ENCODE measurements at places on chromosomes 7 and 10.

DNA sequence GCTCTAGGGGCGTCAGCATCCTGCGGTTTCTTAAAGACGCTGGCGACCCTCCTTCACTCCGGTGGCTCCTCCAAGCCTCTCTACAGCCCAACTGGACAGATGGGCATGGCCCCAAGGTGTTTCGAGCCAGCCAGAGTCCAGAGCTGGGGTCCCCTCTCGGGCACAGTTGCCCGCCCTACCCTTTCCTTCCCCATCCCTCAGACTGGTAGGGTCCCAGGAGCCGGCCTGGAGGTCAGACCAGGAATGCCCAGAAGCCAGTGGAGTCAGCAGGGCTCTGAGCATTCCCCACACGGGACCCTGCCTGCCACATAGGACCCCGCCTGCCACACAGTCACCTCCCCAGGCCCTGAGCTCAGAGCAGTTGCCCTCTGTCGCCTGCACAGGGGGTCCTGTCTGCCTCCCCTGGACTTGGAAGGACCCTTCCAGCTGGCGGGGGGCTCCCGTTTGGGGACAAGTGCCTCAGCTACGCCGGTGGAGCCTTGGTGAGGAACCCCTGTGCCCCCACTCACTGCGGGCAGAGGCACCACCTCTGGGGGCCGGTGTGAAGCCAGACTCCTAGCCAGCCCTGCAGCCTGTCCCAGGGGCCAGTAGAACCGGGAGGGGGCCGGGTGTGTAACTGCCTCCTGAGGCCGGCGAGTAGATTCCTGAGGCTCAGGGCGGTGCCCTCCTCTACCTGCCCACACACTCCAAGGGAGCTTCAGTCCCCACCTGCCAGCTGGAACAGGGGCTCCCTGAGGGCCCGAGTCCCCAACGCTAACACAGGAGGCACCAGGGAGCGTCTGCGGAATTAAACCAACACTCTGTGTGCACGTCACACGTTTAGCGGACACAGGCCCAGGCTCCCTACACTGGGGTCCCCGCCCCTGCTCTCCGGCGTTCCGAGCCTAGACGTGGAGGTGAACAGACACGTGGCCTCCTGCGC lies 19.4 kb upstream of the PDGFA start:
- no peak for DNase-seq

DNA sequence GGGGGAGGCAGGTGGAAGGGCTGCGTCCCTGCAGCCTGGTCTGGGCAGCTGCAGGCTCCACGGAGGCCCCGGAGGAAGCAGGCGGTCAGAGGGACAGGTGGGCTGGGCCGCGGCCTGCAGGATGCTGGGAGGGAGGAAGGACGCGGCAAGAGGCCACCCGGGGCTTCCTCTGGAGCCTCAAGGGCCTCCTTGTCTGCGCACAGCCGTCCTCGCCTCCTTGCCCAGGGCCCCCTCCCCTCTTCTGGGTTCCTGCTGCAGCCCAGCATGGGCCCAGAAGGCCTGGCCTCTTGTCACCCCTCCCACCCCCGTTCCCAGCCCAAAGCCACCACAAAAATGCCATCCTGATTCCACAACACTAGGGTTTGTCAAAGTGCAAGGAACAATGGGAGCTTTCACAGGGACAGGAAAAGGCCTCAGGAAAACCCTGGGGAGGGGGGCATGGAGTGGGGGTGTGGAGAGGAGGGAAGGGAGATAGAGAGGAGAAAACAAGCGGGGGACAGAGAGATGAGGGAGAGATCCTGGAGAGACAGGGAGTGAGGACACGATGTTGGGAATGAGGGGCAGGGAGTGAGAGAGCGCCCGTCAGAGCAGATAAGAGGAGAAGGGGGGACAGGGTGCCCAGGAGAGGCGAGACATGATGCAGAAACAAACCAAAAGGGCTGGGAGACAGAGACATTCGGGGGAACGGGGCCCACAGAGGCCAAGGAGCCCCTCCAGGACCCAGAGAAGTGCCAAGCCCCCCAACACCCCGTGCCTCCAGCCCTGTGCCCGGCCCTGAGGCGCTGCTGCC lies 41.8 kb downstream of the ZCCHC24 start:
- peak; percentile 76 for DNase-seq

GRCh38 chr7:7417851-7418250 lies 117.8 kb downstream of the COL28A1 start:
- DNase-seq = no peak

GRCh38 chr7:15087771-15088170 lies 185.2 kb upstream of the DGKB start:
- DNase-seq = no peak

DNA sequence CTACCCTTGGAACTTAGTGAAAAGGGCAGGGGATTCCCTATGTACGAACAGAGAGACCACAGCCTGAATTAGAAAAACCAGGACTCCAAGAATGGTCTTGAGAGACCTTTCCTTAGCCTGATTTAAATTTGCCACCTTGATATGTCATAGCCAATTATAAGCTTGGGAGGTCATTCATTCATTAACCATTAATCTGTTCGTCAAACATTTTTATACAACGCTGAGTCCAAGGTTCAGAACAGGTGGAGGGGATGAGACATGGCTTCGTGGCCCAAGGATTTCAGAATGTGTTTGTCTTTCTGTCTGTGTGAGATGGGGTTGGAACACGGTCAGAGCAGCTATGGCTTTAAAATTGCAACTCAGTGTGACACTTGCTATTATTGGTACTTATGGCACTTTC lies 158.0 kb downstream of the PAXIP1 start:
- DNase-seq = no peak

DNA sequence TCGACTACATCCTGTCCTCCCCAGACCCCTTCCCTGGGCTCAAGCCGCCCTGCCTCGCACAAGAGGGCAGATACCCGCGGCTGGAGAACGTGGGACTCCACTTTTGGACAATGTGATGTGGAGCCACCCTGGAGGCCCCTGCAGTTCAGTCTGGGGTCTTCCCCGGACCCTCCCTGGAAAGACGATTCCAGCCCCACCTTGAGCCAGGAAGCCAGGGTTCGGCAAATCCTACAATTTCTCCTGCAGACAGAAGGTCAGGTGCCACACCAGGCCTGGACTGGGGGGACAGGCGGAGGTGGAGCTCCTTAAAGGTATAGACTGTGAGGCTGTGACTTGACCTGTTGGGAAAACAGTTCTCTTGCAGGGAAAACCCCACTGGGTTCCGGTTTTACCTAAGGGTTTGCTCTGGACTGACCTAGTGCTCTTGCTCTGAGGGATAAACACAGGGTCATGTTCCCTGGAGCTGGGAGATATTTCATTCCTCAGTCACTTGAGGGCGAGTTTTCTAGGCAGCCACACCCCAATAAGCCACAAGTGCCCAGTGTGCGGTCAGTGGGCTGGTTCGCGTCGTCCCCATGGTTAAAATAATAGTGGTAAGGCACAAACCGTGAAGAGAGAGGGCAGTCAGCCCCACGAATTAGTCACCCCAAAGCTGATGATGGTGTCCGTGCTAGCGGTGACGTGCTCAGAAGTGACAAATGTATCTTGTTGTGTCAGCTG lies 1.6 kb downstream of the FOXL3 start:
- DNase-seq = no peak

- DNase-seq = no peak
Measured at GRCh38 chr10:24449321-24449740, 240.4 kb downstream of the KIAA1217 start.

DNA sequence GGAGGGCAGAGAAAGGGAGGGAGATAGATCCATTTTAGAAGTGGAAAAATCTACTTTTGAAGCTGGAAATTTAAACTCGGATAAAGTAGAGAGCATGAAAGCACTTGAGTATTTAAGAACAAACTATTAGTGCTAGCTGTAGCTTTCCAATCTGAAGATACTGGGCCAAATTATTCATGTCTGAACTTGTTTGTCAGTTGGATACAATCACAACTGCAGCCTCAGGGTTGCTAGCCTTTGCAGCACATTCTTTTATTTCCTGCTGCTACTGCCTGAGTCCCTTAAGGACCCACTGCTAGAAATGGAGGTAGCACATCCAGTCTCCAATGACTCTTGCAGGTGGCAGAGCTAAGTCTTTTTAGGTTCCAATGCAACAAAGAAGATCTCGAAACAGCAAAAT lies 8.3 kb upstream of the SLC25A13 start:
- DNase-seq = no peak

DNA sequence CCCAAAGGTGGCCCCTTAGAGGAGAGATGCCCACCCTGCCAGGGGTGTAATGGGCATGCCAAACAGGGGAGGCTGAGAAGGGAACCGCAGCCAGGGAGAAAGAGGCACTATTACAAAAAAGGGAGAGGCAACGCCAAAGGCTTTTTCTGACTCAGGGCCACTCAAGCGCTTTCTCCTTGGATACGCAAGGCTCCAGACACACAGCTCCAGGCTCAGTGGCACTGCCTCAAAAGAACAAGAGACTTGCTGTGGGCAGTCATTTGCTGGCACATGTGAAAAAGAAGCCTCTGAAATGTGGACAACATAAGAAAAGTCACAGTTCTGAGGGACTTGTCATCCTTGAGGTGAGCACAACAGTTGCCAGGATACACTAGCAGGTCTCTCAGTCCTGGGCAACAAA lies 128.4 kb downstream of the DGKI start:
- peak; percentile 30 for DNase-seq

GRCh38 chr7:50658696-50659095 lies 93.5 kb upstream of the DDC start:
- no peak for DNase-seq

- peak; percentile 86 for DNase-seq
Measured at GRCh38 chr7:149126662-149127266, 640 bp upstream of the ZNF425 start.

GRCh38 chr7:143484119-143484518 lies 6.4 kb downstream of the TAS2R41 start:
- no peak for DNase-seq

DNA sequence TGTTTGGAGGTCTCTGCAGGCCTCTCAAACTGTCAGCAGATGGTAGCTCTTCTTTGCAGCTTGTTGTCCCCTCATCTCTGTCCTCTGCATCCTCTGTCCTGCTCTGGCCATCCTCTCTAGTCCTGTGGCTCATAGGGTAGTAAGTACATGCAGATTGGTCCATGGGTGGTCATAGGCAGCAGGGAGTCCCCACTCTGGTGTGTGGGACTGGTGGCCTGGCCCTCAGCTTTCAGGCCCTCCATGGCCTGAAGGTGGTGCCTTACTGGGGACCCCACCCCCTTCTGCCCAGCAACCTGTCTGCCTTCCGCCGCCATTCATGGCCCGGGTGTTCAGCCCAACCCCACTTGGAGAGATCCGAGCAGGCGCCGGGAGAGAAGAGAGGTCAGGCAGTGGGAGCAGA lies 12.8 kb upstream of the TCTN3 start:
- no peak for DNase-seq

DNA sequence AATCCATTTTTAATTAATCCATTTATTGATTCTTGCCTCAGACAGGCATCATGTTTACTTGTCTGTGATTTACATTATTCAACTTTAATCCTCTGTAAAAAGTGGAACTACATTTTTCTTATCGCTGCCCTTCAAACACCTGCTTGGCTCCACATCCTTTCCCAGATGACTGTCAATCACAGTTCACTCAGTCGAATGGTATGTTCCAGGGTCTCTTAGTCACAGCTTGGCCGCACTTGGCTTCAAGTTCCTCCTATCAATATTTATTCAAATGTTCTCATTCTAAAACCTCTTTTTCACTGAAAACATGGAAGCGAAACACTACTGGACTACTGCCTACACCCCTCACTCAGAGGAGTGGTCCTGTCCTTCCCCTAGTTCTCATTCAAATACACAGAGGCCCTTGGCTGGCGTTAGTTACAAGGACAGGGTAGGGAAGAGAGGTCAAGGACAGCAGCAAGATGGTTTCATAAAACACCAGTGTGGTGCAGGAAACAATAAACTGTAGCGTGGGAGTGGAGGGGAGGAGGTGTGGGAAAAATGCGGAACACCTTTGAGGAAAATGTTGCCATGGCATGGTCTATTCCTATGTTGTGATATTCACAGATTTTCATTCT lies 143.2 kb downstream of the USP6NL start:
- no peak for DNase-seq

GRCh38 chr10:59106441-59106840 lies 70.0 kb upstream of the PHYHIPL start:
- no peak for DNase-seq

GRCh38 chr10:47330366-47330765 lies 8.1 kb downstream of the GDF2 start:
- DNase-seq = no peak

DNA sequence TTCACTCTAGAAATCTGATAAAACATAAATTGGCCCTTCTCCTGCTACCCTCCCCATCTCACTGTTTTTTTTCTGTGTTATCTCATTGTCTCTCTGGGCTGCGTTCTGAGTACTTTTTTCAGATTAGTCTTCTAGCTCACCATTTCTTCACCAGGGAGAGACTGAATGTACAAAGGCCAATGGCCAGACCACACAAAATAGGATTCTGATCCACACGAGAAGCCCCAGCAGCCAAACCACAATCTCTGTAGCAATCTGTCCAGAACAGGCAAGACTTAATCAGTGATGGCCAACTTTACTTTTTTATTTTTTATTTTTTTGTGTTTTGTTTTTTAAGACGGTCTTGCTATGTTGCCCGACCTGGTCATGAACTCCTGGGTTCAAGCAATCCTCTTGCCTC lies 55.9 kb upstream of the PAPSS2 start:
- no peak for DNase-seq

- DNase-seq = no peak
Measured at GRCh38 chr10:14476006-14476405, 145.3 kb upstream of the FRMD4A start.

GRCh38 chr7:101156277-101156676 lies 2.0 kb downstream of the AP1S1 start:
- no peak for DNase-seq

DNA sequence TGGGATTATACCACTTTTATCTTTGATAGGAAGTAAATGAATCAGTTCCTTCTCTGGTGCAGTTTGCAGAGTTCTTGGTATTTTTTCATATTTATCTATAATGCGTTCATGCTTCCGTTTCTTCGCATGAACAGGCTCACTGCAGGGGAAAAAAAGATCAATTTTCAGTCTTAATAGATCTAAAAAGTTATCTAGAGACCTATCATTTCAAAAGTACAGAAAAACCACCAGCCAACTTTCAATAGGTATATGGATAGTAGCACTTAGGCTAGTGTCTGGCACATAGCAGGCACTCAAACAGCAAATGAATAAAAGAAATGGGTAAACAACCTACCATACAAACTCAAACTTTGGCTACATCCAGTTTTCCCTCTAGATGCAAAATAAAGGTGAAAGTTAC lies 5.5 kb downstream of the NOC3L start:
- no peak for DNase-seq

GRCh38 chr7:115009736-115010440 lies 88.0 kb downstream of the MDFIC start:
- no peak for DNase-seq

DNA sequence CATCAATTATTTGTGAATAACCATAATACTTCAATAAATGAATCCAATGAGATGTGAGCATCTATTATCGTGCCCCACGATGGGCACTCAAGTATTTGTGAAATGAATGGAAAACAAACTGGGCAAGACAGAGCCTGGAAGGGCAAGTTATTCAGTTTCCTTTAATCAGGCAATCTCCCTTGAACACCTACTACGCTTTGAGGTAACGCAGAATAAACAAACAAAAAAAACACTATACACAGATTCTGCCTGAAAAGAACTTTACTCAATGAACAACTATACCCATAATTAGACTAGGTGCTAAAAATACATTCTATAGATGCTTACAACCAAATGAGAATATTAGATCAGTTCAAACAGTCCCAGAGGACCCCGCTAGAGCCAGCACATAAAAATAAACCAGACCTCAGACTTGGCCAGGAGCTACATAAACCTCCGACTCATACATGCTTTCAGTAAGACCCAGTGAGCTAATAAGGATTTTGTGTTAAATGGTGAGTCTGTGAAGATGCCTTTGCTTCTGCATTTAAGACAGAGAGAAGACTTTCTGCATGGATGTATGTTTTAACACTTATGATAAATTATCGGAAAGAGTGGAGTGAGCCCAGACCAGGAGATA lies 121.3 kb downstream of the MPP7 start:
- no peak for DNase-seq

GRCh38 chr7:3480197-3480596 lies 179.1 kb downstream of the SDK1 start:
- no peak for DNase-seq

All from aorta (tissue), 5 donors.